ENCODE measurements at places on chromosomes 1 and 21. TPM values are rescaled to one million over a fixed set of nuclear protein-coding genes. Genes with fewer than 3 reads are reported as not detected.

Gene SRGAP2B
- total RNA-seq = 41.2 TPM

Gene SLC9C2
- not detected for total RNA-seq

Gene RXRG
- not detected for total RNA-seq

Gene PLA2G2D
- total RNA-seq = not detected

Gene FCER1G
- 1.1 TPM for total RNA-seq

Gene SAMD11
- not detected for total RNA-seq

Gene SV2A
- 17.1 TPM for total RNA-seq

Gene TSPEAR
- total RNA-seq = not detected

Gene OR2L8
- total RNA-seq = not detected

Gene LY9
- 1.3 TPM for total RNA-seq

Gene OLIG2
- not detected for total RNA-seq

Gene OR2T2
- total RNA-seq = not detected

Gene FAM72C
- total RNA-seq = 10.9 TPM

Gene PAQR6
- 5.0 TPM for total RNA-seq

Gene GALE
- 39.0 TPM for total RNA-seq

Gene CSF3R
- total RNA-seq = not detected

Gene CFHR3
- not detected for total RNA-seq

Gene LRRC8B
- total RNA-seq = 16.5 TPM

Gene PLOD1
- 17.6 TPM for total RNA-seq

Gene AGTRAP
- total RNA-seq = 59.9 TPM

Gene ILDR2
- total RNA-seq = 7.9 TPM

Gene CHML
- 10.0 TPM for total RNA-seq

Gene LHX8
- total RNA-seq = not detected

Gene FAAH
- 3.9 TPM for total RNA-seq

Gene DNAJC6
- 4.1 TPM for total RNA-seq

Gene PFDN2
- total RNA-seq = 82.8 TPM

Gene HEYL
- not detected for total RNA-seq

Gene ADGRL4
- not detected for total RNA-seq

Gene DCDC2B
- 0.16 TPM for total RNA-seq

Gene FALEC
- total RNA-seq = 0.59 TPM

Gene KRTAP19-1
- not detected for total RNA-seq

Gene RSPH1
- not detected for total RNA-seq

Gene OR10J1
- total RNA-seq = not detected

Gene IFNLR1
- 6.8 TPM for total RNA-seq

Gene TMEM82
- total RNA-seq = not detected

Gene HSD3B2
- total RNA-seq = not detected

Gene MLLT11
- total RNA-seq = 5.0 TPM

Gene CD1E
- not detected for total RNA-seq

Gene RNF19B
- 47.4 TPM for total RNA-seq

Gene CDC42
- total RNA-seq = 340 TPM

Gene TCHHL1
- not detected for total RNA-seq

Gene PYHIN1
- 57.8 TPM for total RNA-seq

Gene OR10Z1
- not detected for total RNA-seq
